ENCODE measurements at places on chromosomes 16 and 17.

- DNase-seq, result no peak
Observed at GRCh38 chr16:15993541-15993940, 44.1 kb downstream of the ABCC1 start.

DNA sequence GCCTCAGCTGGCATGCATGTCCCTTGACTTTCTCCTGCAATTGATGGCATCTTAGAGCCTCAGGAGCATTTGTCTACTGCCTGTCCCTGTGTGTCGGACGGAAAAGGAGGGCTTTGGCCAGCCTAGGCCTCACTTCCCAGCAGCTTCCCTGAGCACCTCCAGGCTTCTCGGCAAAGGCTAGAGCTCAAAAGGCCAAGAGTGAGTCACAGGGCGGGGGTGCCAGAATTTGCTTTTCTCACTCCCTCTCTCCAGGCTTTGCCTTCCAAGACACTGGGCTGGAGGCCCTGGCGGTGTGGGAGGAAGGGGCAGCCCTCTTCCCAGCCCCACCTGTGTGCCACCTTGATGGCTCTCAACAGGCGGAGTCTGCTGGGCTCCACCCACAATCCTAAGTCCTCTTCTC, 107.3 kb upstream of the MAF start:
- no peak for DNase-seq

DNA sequence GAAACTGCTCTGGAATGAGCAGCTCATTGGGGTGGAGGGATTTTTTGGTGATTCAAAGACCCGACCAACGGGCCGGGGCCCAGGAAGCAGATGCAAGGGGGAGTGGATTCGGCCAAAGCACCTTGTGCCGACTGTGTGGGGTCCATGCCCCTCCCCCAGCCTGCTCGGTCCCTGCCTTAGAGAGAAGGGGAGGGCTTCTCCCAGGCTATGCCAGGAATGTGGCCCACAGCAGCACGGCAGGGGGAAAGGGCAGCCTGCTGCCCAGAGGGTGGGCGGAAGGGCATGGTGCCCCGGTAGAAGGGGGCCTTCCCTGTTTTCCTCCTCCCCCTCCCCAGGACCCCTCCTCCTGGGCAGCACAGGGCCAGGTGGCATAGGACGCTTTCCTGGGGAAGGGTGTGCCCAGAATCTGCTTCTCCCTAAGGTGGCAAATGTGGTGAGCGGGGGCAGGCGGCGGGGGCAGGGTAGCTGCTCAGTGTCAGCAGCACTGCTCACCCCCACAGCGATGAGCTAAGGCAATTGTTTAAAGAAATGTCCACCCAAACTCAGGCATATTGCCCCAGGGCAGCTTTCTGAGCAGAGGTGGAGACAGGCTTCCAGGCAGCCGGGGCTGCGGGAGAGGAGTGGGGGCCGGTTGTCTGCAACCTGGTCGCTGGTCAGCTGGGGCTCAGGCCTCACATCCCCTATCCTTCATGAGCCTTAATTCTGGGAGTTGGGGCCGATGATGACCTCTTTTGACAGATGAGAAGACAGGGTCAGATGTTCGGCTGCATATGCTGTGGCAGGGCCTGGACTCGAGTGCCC, 33.9 kb upstream of the MLKL start:
- DNase-seq, result no peak

GRCh38 chr17:34126965-34127364, 128.1 kb upstream of the CCL2 start:
- no peak for DNase-seq

GRCh38 chr17:67671493-67671892, 46.2 kb upstream of the NOL11 start:
- DNase-seq, result no peak

DNA sequence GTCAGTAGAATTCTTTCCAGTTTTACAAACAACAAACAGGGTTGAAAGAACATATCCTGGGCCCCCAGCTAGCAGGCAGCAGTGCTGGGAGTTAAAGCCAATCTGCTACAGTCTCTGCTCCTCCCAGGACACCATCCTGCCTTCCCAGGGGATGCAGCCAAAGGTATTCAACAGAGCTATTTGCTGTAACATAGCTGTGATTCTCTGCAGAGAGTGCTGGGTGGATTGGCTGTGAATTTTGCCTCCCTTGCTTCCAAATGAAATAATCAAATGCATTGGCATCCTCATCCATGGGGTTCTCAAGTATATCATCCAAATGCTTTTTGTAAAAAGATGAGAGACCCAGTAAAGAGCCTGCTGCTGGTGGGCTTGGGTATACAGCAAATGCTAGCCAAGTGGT, 124.3 kb downstream of the NPIPB5 start:
- no peak for DNase-seq

GRCh38 chr16:84976644-84977400, 34.5 kb downstream of the ZDHHC7 start:
- DNase-seq, result no peak

DNA sequence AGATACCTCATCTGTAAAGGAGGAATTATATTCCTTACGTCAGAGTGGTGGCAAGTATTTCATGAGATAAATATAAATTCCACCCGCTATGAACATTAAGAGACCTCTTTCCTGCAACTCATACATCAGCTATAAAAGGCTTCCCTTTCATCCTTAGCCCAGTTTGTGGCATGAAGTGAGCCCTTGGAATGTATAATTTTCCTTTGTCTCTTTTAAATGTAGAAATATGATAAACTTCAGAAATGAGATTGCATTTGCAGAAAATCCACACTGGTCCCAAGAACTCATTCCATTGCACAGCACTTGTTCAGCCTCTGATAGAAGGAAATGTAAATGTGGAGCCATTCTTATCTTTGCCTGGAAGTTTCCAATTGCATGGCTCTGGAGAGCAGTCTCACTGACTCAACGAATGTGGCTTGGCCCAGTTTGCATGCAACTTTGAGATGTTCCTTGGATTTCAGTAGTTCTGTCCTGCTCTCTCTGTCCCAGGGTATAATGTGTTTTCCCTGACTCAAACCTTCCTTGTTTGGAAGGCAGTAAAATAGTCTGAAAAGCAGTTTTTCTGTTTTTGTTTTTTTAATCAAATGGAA, 746.4 kb downstream of the CDH11 start:
- DNase-seq, result no peak

Data from DMS79 treated with DMSO at 0.1 percent for 48 hours (cell line).